NCI-H510A (cell line): ENCODE measurements at places on chromosomes 1 and 21.

GRCh38 chr1:156244712-156245111 lies 2.7 kb downstream of the BGLAP start:
- no peak for DNase-seq

DNA sequence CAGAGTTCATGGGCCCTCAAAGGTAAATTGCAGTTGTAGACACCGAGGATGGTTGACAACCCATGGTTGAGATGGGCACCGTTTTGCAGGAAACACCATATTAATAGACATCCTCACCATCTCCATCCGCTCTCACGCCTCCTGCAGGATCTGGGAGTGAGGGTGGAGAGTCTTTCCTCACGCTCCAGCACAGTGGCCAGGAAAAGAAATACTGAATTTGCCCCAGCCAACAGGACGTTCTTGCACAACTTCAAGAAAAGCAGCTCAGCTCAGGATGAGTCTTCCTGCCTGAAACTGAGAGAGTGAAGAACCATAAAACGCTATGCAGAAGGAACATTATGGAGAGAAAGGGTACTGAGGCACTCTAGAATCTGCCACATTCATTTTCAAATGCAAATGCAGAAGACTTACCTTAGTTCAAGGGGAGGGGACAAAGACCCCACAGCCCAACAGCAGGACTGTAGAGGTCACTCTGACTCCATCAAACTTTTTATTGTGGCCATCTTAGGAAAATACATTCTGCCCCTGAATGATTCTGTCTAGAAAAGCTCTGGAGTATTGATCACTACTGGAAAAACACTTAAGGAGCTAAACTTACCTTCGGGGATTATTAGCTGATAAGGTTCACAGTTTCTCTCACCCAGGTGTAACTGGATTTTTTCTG lies 9.3 kb downstream of the SLAMF8 start:
- DNase-seq: no peak

DNA sequence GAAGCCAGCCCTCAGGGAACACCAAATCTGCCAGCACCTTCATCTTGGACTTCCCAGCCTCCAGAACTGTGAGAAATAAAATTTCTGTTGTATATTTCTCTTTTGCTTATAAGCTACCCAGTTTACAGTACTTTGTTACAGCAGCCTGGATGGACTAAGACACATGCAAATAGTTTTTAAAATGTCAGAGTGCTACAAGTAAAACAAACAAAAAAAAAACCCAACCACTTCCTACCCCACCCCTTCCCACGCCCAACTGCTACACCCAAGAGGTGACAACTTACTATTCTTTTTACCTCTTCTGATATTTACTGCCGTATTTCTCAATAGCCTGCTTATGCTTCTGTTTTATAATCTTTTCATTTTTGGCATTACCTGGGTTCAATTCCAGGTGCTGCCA lies 8.6 kb upstream of the SPSB1 start:
- no peak for DNase-seq

DNA sequence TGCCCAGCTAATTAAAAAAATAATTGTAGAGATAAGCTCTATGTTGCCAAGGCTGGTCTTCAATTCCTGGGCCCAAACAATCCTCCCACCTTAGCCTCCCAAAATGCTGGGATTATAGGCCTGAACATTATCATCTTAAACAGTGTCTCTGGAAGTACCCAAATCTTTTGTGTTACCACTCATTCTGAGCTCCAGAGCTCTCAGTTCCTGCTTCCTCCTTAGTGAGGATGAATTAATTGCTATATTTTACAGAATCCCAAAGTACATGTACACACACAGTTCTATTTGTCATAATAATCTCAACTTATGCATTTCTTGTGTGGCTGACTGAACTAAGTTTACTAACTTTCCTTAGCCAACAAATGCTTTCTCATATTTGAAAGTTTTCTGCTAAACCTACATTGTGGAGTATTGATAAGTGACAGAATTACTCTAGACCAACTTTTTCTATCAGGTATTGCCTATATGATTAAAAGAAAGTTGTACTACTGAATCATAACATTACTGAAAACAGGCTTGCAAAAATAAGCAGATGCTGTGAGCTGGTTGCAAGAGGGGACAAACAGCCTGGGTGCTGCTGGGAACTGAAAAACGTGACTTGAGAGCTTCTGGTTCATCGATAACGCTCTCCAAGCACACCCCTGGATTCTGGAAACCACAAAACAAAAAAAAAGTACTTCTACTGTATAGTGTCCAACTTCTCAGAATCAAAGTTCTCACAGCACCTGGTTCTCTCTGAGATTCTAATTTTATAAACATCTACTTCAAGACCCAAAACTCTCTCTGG lies 15.3 kb downstream of the VAV3 start:
- no peak for DNase-seq

GRCh38 chr1:42041031-42041430 lies 112.2 kb upstream of the GUCA2B start:
- DNase-seq: no peak

GRCh38 chr21:24369746-24370145 lies 1237.5 kb downstream of the MRPL39 start:
- DNase-seq: no peak

DNA sequence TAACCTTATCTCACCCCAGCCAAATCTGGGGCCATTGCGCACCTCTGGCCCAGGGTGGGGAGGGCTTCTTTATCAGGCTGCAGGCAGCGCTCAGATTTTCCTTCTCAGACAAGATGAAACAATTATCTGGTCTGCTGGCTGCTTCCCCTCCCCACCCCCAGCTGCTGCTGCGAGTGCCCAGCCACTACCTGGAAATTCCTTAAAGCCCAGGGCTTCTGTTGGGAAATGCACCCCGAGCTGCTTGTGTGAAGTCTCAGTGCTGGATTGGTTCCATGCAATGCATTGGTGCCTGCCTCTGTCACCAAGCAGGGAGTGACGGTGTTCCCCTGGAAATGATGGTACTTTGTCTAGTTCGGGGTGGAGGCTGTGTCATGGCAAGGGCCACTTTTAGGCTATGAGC lies 18.5 kb upstream of the ACTL8 start:
- no peak for DNase-seq

DNA sequence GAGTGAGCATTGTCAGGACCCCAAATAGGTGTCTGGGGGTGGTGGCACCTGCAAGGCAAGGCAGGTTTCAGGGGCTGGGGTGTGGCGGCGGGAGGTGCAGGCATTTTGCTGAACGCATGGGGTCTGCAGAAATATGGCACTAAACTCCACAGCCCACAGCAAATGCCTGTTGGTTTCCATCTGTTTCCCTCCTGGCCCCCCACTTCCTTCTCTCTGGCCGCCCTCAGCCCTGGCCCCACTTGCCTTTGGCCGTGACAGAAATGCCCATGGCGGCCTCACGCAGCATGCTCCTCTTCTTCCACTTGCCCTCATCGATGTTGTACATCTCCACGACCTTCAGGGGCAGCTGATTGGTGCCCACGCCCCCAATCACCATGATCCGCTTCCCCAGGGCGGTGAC lies 13.7 kb downstream of the KLHDC8A start:
- DNase-seq: no peak

GRCh38 chr1:230790026-230790425 lies 42.8 kb downstream of the CAPN9 start:
- DNase-seq: no peak
